ENCODE measurements at places on chromosomes 4 and X.

- DNase-seq = no peak
Measured at GRCh38 chr4:76740866-76741662, 156.9 kb downstream of the SOWAHB start.

DNA sequence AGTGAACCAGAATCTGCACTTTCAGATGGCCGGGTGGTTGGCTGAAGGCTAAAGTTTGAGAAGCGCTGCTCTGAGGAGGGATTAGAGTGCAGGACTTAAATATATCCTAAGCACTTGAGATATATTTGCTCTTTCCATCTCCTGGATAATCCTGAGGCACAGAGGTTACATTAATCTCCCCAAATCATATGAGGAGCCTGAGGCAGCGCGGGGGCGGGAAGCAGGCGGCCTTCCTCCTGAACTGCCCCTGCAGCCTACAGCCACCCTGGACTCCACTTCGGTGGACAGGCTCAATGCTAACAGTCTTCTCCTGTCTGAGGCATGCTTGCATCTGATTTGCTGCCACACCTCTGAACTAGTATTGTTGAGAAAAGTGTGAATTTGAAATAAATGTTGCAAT lies 72.5 kb downstream of the AFAP1 start:
- no peak for DNase-seq

DNA sequence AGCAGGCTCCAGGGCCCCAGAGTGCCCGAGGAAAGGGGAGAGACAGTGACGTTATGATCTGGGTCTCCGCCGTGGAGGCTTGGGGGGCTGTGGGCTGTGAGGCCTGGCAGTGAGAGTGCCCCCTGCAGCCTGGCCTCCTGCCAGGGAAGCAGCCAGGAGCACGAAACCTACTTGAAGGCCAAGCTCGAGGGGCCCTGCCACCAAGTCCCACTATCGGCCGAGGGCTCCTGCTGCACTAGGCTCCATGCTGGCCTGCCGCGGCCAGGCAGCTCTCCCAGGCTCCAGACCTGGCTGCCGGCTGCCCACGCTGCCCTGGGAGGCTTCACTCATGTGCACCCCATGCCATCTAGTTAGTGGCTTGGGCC lies 18.7 kb downstream of the FLNA start:
- no peak for DNase-seq

- DNase-seq = no peak
Measured at GRCh38 chr4:88159229-88159725, 838 bp upstream of the ABCG2 start.

DNA sequence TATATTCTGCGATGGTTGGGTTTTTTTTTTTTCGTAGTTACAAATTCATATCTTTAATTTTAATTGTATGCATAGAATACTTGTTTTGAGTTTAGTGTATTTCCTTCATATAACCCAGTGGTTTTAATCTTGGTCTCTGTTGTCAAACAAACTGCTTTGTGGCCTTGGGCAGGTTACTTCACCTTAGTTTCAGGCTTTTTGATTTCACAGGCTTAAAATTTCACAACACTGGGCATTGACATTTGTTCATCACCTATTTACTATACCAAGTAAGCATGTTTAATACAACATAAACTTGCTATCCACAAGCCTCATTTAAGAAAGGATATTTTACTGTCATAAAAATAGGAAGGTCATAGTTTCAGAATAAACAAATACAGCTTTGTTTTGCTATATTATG lies 14.7 kb downstream of the RAPGEF2 start:
- no peak for DNase-seq

- DNase-seq = no peak
Measured at GRCh38 chrX:30679369-30679768, 26.1 kb downstream of the GK start.

- DNase-seq = no peak
Measured at GRCh38 chrX:6095469-6095868, 133.2 kb downstream of the NLGN4X start.

Measured in stimulated activated CD8-positive, alpha-beta memory T cell treated with anti-CD3 and anti-CD28 coated beads, Interleukin-15, amount 100 ng/mL, for 24 hours (primary cell).